CMK (cell line): ENCODE measurements at places on chromosomes 16 and 17.

DNA sequence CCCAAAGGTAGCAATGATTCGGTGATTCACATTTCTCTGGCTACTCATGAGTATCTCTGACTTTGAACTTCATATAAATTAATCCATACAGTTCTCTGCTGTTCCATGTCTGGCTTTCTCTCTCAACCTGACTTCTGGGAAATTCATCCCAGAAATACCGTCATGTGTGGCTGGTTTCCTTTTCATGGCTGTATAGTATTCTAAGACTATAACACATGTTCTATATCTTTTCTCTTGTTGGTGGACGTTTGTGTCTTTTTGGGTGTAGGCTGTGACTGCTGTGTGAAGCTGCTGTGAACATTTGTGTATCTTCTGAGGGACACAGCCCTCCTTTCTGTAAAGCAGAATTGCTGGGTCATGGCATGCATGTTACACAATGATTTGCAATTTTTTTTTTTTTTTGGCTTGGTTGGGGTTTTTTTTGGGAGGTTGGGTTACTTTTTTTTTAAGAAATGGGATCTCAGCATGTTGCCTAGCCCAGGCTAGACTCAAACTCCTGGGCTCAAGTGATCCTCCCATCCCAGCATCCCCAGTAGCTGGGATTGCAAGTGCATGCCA lies 6.3 kb downstream of the TTYH2 start:
- no peak for DNase-seq

GRCh38 chr17:80416940-80417293 lies 1.9 kb downstream of the ENDOV start:
- DNase-seq, result no peak

DNA sequence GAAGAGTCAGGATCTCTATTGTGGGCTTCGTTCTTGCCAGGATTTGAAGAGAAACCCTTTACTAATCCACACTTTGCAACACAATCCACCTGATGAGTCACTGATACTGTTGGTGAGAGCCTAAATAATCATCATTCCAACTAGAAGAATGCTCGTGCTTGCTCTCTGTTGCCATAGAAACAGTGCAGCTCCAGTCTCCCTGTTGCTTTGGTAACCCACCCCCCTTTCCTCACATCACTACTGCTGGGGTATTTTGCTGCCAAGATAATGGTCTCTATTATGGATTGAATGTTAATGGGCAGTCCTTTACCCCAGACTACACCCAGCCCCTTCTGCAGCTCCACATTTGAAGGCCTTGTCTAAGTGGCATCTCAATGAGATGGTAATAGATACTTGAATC lies 190.4 kb downstream of the ABCC12 start:
- no peak for DNase-seq

GRCh38 chr17:59437791-59438281 lies 106.4 kb downstream of the YPEL2 start:
- no peak for DNase-seq

DNA sequence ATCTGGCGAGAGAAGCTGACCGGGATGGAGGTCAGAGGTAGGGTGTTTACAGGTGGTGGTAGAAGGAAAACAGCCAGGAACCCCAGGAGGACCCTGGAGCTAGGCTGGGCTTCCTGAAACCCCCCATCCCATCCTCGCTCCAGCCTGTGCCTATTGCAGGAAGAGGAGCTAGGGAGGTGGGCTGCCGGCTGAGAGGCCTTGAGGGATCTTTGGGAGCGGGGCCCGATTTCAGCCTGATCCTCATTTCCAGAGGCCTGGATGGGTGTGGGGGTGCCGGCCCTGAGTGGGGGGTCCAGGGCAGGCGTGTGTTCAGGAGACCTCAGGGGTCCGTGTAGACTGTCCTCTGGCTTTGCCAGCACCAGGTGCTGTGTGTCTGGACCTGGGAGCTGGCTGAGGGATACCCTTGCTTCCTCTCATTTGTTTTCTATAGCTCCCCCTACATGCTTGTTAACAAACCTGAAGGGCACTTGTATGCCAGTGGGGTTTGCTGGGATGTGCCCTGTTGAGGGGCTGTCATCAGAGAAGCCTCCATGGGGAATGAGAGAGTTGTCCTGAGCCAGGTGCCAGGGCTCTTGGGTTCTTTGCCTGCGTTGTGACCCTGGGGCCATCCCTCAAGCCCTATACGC lies 18.9 kb upstream of the RAP1GAP2 start:
- no peak for DNase-seq

- DNase-seq, result no peak
Measured at GRCh38 chr16:74926805-74927204, 58.1 kb downstream of the WDR59 start.

- DNase-seq, result no peak
Measured at GRCh38 chr17:6348891-6349290, 86.0 kb downstream of the AIPL1 start.

DNA sequence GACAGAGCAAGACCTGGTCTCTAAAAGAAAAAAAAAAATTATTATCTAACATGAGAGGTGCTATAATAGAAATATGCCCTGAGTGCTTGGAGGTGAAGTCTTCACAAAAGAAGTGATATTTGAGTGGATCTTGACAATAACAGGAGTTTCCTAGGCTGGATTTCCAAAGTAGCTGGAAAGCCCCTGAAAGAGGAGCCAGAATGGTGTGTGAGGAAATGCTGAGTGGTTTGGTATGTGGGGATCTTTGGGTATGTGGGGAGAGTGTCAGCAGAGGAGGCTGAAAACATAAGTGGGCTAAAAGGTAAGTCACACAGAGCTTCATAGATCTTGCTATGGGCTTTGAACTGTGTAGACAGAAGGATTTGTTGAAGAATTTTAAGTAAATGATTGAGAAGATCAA lies 100.1 kb downstream of the YPEL2 start:
- no peak for DNase-seq
